NCI-H774 (cell line): ENCODE measurements at places on chromosomes 16 and 17.

DNA sequence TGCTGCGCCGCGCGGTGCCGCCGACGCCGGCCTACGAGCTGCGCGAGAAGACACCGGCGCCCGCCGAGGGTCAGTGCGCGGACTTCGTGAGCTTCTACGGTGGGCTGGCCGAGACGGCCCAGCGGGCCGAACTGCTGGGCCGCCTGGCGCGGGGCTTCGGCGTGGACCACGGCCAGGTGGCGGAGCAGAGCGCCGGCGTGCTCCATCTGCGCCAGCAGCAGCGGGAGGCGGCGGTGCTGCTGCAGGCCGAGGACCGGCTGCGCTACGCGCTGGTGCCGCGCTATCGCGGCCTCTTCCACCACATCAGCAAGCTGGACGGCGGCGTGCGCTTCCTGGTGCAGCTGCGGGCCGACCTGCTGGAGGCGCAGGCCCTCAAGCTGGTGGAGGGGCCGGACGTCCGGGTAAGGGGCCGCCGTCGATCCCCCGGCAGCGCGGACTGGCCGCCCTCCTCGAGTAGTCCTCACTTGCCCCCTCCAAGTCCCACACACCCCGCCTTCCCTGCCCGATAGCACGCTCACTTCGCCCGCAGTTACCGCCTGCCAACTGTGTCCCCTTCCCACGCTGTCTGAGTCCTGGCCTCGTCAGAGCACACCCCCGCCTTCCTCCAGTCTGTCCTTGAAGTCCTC, 470 bp downstream of the MLYCD start:
- no peak for DNase-seq

GRCh38 chr16:2058420-2058819, 10.6 kb downstream of the TSC2 start:
- no peak for DNase-seq

- no peak for DNase-seq
These were observed 38.6 kb upstream of the BRD7 start for GRCh38 chr16:50407351-50407750.

GRCh38 chr17:81254955-81255717, 16.0 kb downstream of the NDUFAF8 start:
- DNase-seq = no peak

GRCh38 chr16:9092282-9092977, 986 bp downstream of the HAPSTR1 start:
- DNase-seq = no peak

GRCh38 chr16:73399997-73400396, 352.1 kb upstream of the ZFHX3 start:
- DNase-seq = no peak

- no peak for DNase-seq
These were observed 352.9 kb downstream of the SNX29 start for GRCh38 chr16:12329246-12329995.

DNA sequence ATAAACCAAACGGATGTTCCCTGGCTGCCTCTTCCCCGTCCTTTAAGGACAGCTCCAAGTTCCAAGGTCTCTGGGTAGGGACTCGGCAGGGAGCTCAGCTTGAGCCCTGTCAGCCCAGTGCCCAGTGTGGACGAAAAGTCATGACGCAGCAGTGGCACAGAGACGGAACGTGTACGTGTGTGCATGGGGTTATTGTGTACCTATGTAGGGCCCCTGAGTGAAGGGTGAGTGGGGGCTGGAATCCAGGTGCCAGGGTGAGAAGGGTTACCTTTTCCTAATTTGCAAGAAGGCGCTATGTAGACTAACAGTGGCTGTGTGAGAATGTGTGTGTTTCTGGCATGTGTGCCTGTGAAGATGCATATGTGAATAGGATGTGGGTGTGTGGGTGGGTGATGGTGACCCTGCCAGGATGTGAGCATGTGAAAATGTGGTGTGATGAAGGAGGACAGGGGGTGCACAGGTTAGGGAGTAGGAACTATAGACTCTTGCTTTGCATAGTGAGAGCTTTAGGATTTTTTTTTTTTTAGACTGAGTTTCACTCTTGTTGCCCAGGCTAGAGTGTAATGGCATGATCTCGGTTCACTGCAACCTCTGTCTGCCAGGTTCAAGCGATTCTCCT, 6.0 kb downstream of the SCN4A start:
- no peak for DNase-seq

- no peak for DNase-seq
These were observed 488 bp upstream of the HAP1 start for GRCh38 chr17:41734949-41735313.

- DNase-seq = no peak
These were observed 69.6 kb downstream of the RAI1 start for GRCh38 chr17:17750881-17751280.

GRCh38 chr16:86516623-86517003, 6.3 kb downstream of the FOXF1 start:
- DNase-seq = no peak

GRCh38 chr17:64632606-64633005, 29.5 kb downstream of the SMURF2 start:
- DNase-seq = no peak

- DNase-seq = no peak
These were observed 24.0 kb downstream of the IGF2BP1 start for GRCh38 chr17:49021095-49021767.

DNA sequence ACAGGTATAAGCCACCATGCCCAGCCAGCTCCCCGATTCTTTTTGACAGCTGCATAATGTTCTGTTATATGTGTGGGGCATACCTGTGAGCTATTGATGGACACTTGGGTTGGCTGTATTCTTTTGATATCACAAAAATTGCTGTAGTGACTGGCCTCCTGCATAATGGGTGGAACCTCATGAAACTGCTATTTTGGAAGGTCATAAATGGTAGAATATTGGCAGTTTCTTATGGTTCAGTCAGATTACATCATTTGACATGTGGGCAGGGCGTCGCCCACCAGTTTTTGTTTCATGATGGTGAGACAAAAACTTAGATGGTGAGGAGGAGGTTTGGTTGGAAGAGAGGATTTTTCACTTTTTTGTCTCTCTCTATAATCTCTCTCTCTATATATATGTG, 26.7 kb upstream of the POLR3E start:
- no peak for DNase-seq

- DNase-seq = no peak
These were observed 17.9 kb upstream of the NDEL1 start for GRCh38 chr17:8417806-8418205.

DNA sequence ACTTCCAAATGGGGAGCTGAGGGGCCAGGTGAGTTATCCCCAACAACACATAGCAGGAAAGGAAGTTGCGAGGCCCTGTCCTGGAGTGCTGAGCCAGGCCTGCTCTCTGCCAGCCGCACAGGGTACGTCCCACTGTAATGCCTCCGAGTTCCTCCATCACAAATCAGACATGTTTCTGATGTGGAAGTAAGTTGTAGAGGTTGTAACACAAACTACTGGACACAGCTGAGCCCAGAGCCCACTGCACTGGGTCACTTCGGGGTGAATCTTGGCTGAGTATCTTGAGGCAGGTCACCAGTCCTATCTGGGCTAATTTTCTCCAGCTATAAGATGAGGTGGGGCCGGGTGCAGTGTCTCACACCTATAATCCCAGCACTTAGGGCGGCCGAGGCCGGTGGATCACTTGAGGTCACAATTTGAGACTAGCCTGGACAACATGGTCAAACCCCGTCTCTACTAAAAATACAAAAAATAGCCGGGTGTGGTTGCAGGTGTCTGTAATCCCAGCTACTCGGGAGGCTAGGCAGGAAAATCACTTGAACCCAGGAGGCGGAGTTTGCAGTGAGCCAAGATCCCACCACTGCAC, 100.8 kb upstream of the CDH5 start:
- DNase-seq = no peak

- DNase-seq = no peak
These were observed 8.3 kb upstream of the GPRC5B start for GRCh38 chr16:19892902-19893301.

DNA sequence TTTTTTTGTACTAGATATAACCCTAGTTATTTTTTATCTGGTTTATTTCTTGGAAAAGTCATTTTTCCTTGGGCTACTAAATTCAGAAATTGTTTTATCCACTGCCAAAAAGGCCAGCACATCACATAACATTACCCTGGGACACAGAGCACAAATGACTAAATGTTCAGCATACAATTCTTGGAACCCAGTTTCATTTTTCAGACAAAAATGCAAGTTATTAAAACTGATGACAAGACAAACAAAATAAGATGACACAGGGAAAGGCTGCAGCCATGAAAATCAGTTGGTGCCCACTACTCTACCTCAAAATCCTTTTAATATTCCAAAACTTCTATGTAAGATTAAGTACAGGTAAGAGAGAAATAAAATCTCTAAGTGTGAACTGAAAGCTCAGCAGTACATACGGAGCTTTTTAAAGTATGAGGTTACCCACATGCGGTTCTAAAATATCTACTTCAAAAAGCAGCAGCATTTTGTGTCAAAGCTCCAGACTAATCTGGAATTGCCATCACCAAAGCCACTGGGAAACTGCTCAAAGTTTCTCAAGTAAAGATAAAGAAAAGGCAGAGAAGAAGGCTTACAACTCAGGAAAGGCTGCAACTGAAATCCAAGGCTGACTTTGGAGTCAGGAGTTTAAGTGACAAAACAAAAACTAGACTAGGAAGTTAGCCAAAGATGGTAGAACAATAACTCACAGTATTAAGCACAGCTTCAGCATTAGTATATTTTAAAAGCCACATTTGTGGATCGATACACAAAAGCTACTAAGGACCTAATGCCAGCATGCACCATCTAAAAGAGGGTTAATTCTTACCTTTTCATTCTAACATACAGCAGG, 41.4 kb downstream of the AP1G1 start:
- DNase-seq = no peak

DNA sequence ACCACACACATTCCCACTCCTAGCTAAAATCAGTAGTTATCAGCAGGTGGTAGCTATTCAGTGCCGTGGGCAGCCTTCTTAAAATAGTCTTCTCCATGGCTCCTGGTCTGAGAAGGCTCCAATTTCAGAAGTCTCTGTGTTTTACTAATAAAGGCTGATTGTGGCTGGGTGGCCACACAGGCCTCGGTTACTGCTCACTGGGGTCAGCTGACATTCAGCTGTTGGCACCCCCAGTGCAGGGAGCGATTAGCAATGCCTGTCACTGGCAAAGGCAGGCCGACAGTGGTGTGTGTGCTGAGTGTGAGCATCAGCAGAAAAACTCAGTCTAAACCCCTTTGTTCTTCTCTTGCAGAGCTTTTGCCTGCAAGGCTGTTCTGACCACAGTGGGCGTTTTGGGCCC, 16.6 kb upstream of the DBNDD1 start:
- DNase-seq = no peak

DNA sequence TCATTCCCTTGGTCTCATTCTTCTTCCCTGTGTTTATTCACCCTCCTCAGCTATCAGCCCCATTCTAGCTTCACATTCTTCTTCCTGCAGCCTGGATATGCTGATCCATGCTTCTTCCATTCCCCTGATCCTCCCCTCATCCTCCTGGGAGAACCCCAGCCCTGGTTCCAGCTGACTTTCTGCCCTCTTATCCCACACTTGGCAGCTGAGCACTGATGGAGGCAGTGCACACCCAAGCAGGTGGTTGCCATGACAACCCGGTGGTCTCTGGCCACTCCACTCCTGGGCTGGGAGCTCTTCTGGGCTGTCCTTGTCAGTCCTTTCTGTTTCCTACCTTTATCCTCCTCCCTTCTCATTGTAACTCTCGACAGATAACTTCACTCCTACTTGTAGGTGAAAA, 16.7 kb upstream of the TUBG2 start:
- DNase-seq = no peak

DNA sequence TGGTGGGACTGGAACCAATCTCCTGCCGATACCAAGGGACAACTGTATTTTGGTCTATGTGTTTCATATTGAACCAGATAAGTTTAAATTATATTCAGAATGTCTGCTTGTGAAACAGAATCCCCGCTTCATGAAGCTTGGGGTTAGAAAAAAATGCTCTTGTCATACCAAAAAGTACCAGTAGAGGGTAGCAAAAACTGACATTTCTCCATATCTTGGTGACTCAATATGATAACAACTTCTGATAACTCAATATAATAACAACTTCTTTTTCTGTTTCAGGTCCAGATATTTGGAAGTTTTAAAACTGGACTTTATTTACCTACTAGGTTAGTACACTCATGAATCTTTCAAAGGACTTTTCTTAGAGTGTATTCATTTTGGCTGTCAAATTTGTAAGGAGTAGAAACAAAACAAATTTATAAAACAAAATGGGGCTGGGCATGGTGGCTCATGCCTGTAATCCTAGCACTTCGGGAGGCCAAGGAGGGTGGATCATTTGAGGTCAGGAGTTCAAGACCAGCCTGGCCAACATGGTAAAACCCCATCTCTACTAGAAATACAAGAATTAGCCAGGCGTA, 52.3 kb upstream of the ADCY7 start:
- peak; percentile 1 for DNase-seq

- no peak for DNase-seq
These were observed 32.6 kb upstream of the ABCA9 start for GRCh38 chr17:69093279-69093789.
